ENCODE measurements at places on chromosomes 7 and 10. TPM values are rescaled to one million over a fixed set of nuclear protein-coding genes. Genes with fewer than 3 reads are reported as not detected.

The CH25H gene
- 1.0 TPM for total RNA-seq

The PRKG1 gene
- total RNA-seq: 18.9 TPM

The IDI2 gene
- not detected for total RNA-seq

The INA gene
- 2.3 TPM for total RNA-seq

The CDH23 gene
- total RNA-seq: 58.7 TPM
